ENCODE measurements at places on chromosomes 11 and 22.
A peak's percentile ranks its signal among the peaks of the same experiment; 100 is the strongest.

DNA sequence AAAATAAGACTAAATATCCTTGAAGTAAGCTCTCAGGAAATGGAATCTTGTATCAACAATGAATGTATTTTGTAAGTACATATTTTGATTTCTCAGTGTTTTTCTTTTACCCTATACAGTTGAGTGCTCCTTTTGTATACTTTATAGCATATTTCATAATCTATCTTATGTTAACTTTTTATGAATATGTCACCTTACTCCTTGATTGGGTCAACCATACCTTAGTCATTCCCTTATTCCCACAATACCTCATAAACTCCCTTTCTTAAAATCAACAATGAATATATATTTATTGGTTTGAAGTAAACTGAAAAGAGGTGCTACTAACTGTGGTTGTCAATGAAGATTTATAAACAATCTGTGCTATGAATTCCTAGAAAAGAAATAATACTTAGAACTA is 686.2 kb downstream of the METTL15 start:
- DNase-seq, result no peak

DNA sequence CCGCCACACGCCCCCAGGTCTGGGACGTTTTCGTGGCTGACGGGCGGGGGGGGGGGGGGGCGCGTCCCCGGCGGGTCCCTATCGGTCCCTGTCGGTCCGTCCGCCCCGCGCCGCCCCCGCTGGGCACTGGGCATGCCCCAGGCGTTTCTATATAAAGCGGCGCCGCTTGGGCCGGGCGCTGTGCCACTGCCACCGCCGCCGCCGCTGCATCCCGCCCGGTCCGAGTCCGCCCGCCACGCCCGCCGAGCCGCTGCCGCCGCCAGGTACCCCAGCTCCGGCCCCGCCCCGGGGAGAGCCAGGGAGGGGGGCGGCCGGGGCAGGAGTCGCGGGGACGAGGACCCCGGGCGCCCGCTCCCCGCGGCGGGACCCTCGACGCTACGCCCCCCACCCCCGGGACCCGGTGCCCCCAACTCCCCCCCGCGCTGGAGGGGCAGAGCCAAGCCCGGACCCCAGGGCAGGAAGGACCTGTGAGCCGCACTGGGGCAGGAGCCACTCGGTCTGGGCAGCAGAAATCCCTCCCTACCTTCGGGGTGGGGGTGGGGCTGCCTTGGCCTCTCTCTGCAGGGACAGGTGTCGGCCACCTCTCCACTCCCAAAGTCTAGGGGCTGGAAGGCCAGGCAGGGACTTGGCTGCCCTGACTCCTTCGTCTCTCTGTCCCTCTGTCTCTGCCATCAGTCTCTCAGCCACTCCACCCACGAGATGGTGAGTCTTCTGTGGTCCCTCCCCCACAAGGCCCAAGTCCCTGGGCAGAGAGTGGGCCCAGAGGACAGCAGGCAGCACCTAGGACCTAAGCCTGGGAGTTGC is at the start of gene CARNS1:
CARNS1 (plus strand) TSS at position 178 of the 804 bp plus-strand sequence; CDS start at position 700, 522 bp downstream.
- DNase-seq, result no peak

DNA sequence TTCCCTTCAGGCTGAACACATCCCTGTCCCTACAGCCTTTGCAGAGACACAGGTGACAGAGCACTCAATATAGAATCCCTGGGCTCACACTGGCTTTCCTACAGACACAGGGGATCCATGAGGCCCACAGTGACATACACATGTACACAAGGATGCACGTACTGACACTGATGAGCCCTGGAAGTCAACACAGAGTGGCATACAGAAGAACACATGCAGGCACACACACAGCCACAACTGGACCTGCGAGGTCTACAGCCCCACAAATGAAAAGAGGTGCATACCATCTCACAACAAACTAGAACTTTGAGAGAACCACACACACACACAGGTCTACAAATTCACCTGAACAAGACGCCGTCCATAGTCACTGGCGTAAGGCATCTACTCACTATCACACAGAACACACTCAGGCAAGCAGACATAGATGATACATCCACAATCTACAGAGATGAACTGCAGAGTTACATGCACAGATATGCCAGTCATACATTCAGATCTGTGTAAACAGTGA is 3.5 kb upstream of the ZNF74 start:
- DNase-seq, result no peak

DNA sequence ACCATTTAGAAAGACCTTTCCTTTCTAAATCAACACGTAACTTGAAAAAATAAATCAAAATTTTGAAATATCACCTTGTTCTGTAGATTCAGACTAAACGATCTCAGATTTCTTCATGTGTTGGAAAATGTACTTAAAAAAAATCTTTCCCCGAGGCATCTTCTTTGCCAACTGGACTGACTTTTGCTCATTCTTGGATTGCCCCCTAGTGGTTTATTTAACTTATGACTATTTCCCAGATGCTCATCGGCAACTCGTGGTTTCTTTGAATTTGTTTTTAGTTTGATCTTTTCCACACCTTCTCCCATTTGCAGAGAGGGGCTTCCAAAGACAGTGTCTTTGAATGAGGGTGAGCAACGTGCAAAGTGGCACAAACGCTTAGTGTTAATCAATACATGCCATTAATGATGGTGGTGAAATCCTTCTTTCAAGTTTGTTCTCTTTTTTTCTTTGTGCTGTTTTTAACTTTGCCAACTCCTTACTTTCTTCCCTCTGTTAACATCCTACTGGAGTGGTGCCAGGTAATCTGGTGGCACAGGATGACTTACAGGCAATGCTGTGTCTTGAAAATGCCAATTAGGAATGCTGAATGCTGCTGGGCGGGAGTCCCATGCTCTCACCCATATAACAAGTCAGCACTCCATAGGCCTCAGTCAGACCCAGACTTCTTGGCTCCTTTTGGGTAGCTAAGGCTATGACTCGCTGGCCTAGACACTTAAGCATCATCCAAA is 18.3 kb downstream of the PRSS23 start:
- DNase-seq, result peak; percentile 56

GRCh38 chr11:97739932-97740800 is 1280.6 kb upstream of the CNTN5 start:
- DNase-seq, result no peak

DNA sequence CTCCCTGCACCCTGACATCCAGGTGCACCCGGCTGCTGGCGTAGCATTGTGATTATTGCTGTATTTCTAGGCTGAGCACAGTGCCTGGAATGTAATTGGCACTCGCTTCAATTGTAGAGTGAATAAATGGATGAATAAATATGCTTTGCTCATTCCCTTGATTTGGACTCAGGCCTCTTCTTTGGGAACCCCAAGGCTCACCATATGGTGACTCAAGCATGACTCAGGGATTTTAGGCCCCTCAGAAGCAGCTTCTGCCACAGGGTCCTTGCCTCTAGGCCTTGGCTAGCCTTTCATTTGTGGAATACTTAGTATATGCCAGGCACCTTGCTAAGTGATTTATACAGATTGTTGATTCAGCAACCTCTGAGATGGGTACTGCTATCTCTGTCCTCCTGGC is 78.9 kb downstream of the GRIK4 start:
- no peak for DNase-seq

DNA sequence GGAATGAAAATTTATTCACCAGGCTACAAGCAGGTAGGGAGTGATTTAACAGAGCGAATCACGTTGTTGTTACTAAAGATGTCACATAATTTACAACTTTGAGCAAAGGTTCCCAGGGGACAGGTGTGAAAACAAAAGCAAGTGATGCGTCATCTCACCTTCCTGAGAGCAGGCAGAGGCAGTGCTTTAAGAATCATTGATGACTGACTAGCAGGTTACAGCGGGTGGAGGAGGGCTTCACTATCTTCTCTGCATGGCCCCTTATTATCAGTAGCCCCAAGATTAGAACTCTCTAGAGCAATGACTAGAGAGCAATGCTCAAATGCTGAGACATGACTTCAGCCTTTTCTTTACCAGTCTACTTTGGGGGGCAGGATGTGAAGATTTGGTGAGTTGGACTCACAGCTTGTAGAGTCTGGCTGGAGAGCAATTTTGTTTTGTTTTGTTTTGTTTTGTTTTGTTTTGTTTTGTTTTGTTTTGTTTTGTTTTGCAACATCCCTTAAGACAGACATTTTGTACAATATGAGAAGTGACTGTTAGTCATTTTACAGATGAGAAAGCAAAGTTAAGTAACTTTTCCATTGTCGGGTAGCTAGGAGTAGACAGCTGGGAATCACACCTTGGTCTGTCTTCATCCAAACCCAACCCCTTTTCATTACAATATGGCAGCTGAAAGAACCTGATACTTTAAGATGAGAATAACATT is 84.8 kb downstream of the SLC1A2 start:
- no peak for DNase-seq

DNA sequence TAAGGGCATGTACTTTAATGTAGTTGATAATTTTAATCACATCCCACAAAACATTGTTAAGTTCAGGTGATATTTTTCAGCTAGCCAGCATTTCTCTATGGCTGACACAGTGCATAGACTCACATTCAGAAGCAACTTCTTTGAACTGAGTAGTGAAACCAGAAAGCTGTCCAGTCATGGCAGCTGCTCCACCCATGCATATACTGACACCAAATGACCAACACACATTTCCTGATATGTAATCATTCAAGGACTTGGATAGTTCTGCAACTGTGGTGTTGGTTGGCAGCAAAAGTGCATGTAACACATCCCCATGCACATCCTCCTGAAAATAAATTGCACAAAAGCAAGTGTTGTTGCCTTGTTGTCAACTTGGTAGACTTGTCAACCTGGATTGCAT is 39.7 kb downstream of the CALCA start:
- no peak for DNase-seq

Data from AG09319 (cell line).